ENCODE measurements at places on chromosomes 1 and 21.

- DNase-seq, result no peak
These were observed 167.4 kb downstream of the PRDM16 start for GRCh38 chr1:3236361-3236760.

DNA sequence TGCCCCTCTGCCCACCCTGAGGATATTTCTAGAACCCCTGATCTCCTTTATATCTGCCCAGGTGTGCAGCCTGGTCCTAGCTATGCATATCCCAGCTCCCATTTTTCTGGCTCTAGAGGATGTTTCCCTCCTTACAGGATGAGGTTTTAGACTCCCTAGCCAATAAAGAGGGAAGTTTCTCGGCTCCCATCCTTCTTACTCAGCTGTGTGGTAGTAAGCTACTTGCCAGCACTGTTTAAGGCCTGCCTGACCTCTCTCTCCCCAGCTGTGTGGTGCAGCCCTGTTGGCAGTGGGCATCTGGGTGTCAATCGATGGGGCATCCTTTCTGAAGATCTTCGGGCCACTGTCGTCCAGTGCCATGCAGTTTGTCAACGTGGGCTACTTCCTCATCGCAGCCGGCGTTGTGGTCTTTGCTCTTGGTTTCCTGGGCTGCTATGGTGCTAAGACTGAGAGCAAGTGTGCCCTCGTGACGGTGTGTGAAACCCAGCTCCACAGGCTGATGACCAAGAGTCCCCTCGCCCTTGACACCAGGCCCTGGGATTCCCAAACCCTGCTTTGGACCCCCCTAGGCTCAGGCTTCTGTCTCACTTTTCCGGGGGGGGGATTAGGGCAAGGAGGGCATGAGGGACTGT lies 7.8 kb upstream of the P3R3URF start:
- no peak for DNase-seq

GRCh38 chr1:165174491-165174890 lies 182.0 kb downstream of the LMX1A start:
- no peak for DNase-seq

- no peak for DNase-seq
These were observed 231.7 kb upstream of the B3GALT2 start for GRCh38 chr1:193417945-193418744.

GRCh38 chr21:34531399-34531798 lies 19.4 kb upstream of the KCNE1 start:
- no peak for DNase-seq

DNA sequence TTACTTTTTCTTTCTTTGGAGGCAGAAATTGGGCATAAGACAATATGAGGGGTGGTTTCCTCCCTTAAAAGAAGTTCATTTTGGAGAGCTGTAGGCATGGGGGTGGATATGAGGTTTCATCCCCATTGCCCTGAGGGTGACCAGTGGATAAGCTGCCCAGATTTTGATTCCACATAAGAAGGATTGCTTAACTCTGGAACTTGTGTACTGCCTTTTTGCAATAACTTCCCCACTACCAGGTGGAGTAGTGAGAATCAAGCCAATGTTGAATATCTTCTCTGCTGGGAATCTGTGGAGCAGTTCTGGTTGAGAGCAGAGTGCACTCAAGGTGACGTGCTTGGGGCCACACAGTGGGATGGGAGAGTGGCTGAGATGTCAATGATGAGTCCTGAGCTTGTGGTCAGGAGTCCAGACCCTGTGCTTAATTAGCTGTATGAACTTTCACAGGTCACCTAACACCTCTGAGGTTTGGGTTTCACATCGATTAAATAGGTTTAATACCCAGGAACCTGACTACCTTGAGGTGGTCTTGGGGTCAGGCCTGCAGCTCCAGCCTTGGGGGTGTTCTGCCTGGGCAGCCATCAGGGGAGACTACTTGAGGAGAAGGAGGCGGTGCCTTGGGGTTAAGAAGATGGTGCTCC lies 152.9 kb downstream of the FCRL5 start:
- no peak for DNase-seq

DNA sequence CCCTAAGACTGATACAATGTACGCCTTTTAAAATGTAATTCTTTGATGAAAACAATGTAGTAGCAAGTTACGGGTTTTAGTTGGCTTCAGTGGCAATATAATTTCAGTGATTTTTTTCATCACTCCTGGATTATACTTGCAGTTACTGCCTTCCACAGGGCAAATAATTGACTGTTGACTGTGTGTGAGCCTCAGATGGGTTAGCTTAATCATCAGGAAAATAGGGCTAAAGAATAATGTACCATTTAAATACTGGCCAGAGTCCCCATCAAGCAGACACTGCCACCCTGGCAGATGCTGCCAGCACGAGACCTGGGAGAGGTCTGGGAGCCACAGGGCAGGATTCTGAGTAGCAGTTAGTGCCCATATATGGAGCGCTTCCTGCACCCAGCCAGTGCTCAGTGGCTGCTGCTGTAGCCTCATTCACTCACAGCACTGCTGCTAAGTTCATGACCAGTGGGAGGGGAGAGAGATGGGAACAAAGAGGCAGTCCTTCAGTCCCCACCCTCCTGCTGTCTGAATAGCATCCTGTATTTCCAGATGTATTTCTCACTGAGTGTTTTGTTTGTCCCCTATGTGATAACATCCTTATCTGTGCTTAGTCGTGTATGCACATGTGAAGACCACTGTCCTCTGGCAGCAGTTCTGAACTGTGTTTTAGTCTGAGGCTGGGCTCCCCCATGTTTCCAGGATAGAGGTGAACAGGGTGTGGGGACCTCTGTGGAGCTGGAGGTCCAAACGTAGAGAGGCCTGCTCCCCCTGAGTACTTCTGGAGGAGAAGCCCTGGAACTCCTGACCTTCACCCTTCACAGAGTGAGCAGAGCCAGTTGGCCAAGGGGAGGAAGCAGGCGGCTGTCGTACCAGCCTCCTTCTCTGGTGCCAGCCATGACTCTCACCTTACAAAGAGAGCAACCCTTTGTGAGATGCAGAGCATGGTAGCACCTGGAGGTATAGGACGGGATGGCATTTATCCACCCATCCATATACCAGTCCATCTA lies 80.4 kb downstream of the ADARB1 start:
- no peak for DNase-seq

- DNase-seq, result no peak
These were observed 173.8 kb downstream of the ETS2 start for GRCh38 chr21:38979271-38980121.

DNA sequence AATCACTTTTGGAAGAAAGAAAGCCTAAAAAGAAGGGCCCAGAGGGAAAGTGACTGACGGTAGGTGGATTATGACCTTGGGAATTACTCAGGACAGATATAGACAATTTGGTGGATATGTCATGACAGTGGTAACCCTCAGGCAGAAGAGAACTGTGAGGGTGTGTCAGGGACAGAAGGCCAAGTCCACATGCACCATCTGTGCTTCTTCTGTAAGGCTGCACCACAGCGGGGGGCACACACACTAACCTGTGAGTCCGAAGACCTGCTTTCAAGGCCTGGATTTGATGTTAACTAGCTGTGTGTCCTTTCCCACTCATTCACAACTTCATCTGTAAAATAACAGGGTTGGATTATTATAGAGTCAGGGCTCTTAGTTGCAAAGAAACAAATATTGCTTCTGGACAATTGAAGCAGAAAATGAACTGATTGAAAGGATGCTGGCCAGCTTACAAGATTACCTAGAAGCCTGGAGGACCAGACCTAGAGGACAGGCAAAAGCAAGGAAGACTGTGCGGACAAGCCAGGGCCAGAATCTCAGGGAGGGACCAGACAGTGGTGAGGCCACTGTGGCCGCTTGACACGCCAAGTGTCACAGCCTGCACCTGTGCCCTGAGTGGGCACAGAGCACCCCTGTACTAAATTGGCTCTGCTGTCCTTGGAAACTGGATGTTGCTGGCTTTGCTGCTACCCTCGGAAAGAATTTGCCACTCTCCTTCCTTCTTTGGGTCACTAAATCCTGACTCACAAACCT lies 34.7 kb upstream of the USP24 start:
- DNase-seq, result no peak

DNA sequence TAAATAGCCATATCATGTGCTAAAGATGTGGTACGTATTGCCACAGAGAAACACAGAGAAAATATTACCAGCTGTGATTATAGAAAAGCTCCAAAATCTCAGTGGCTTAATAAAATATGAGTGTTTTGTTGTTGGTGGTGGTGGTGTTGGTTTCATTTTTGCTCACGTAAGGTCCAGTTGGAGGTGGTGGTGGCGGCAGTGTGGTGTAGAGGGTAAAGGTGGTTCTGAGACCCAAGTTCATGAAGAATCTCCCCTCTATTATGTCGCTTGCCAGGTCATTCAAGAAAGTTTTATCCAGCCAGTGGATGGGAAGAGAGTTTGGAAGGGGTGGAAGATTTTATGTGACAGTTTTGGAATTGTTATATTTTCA lies 217.6 kb upstream of the SAMSN1 start:
- no peak for DNase-seq

DNA sequence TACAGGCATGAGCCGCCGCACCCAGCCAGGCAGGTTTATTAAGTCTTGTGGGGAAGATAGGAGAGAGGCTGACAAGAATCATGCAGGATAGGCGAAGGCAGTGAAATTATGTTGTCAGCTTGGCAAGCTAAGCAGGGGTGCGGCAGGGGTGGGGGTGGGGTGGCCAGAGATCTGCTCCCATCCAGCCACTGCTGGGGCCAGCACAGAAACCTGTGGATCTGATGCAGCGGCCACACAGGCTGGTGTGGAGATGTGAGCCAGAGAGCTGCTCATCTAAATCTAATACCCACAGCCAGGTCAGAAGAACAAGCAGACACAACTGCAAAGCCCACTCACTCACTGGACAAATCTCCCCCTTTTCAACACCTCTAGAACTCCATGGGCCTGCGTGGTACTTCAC lies 68.7 kb downstream of the KCTD3 start:
- no peak for DNase-seq

DNA sequence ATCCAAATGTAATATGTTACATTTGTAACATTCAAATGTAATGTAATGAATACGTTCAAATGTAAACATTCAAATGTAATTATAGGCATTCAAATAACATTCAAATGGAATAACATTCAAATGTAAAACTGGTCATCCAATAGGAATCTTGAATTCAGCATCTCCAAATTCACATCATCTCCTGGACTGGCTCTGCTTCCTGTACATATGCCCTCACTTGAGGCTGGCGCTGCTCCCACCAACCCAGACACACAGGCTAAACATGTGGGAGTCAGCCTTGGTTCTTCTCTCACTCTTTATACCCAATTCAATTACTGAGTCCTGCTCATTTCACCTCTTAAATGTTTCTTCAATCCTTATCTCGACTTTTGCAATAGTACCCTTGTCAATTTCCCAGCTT lies 6.9 kb downstream of the EBNA1BP2 start:
- no peak for DNase-seq

- DNase-seq, result no peak
These were observed 470.6 kb downstream of the PTPRU start for GRCh38 chr1:29706936-29707335.

GRCh38 chr1:9782116-9782751 lies 41.5 kb downstream of the CLSTN1 start:
- DNase-seq, result no peak

DNA sequence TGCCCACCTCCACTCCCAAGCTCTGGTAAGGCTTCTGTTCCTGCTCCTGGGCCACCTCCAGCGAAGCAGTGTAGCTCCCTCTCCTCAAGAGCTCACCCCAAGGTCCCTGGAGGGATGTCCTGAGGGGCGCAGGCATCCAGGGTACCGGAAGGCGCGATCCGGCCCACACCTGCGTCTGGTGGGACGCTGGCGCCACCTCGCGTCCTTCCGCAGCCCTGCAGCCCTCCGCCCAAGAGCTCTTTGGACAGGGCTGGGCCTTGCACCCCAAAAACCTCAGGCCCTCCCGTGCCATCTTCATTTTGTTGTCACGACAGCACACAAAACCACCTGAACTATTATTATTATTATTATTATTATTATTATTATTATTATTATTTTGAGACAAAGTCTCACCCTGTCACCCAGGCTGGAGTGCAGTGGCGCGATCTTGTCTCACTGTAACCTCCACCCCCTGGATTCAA lies 49.2 kb upstream of the PAX7 start:
- DNase-seq, result peak; percentile 29

DNA sequence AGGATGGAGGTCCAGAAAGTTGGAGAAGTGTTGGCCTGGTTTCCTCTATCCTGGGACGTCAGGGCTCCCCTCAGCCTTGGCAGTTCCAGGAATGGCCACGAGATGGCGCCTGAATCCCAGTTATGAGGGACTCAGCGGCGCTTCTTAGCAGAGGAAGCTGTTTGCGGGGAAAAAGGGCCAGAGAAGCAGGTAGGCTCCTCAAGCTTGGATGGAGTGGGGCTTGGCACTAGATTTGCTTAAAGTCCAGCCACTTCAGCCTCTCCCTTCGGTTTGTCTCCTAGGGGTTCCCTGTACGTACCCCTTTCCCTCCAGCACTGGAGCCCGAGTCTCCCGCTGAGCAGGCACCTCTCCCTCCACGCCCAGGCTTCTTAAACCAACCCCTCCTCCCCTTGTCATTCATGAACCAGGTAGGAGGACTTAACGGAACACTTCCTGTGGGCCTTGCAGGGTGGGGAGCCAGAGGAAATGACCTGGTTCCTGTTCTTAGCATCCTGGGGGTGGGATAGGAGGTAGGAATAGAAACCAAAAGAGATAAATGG lies 32.0 kb upstream of the TENT5B start:
- DNase-seq, result peak; percentile 93

GRCh38 chr1:166840309-166841274 lies 1.3 kb downstream of the POGK start:
- DNase-seq, result no peak

All from activated CD4-positive, alpha-beta T cell treated with anti-CD3 and anti-CD28 coated beads for 24 hours (primary cell).